ENCODE measurements at places on chromosomes 1 and 21. TPM values are rescaled to one million over a fixed set of nuclear protein-coding genes. Genes with fewer than 3 reads are reported as not detected.

DNA sequence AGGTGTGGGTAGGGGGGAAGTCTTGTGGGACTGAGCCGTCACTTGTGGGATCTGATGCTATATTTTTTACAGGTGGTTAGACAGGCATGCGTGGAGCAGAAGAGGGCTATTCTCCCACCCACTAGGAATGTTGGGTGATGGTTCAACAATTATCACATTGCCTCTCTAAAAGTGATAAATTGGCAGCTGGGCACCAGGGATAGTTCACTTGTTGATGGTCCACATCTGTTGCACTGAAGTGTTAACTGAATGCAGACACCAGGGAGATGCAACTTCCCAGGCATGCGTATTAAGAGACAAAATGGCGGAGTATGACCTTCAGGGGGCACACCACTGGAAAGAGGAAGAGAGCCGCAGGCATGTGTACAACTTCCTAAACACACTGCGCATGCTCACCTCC is 193.3 kb upstream of the TNR start:
- no peak for DNase-seq

GRCh38 chr1:218266356-218266755 is 18.7 kb upstream of the RRP15 start:
- no peak for DNase-seq

DNA sequence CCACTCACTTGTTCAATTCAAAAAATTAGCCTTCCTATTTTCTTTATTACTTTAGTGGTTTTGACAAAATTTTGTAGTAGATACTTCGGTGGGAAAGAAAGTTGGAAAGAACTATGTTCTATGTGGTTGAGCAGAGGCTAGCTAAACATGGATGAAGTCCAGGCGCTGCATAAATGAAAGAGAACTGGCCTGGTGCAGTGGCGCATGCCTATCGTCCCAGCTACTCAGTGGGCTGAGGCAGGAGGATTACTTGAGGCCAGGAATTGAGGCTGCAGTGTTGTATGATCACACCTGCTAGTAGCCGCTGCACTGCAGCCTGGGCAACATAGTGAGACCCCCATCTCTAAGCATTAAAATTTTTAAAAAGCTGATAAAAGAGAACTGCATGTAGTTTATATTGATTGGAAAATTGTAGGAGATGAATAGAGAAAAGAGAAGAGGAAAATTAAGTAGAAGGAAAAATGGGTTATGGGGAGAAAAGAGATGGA is 21.0 kb downstream of the IFNAR1 start:
- DNase-seq, result no peak

DNA sequence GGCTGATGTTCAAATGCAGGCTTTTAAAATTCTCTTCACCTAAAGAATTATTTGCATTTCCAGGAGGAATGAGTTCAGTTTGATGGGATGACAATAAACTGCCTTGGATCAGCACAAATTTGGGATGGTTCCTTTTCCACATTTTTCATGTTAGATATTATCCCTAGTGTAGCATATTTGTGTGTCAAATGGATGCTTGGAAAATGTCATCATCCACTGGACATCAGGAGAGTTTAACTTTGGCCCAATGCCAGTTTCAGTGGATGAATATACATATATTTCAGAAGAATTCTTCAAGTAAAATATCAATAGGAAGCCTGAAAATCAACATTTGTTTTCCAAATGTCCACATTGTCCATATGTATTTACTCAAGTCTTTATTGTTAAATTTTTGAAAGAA is 116.5 kb upstream of the COL24A1 start:
- DNase-seq, result no peak

- DNase-seq, result no peak
Observed at GRCh38 chr1:5485968-5486696, 506.1 kb downstream of the NPHP4 start.

- DNase-seq, result no peak
Observed at GRCh38 chr1:221716713-221717484, 25.0 kb downstream of the DUSP10 start.

DNA sequence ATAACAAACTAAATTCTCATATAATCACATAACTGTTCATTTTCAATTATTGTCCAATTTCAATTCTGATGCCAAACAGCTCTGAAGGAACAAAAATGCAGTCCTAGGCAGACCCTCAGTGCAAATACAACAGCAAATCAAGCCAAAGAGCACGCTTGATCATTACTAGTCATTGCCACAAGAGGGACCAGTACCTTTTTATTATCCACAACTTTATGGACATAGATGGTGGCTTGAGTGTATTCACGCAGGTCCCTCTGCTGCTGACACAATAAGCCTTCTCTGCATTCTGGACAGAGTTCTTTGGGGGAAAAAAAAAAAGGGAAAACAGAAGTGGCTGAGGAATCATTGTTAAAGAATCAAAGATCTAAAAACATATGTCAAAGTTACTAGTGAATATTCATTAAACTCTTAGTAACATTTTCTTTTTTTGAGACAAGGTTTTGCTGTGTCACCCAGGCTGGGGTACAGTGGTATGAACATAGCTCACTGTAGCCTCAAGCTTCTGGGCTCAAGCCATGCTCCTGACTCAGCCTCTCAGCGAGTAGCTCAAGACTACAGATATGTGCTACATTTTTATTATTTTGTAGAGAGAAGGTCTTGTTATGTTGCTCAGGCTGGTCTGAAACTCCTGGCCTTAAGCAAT is 34.3 kb upstream of the RAP1GAP start:
- no peak for DNase-seq

DNA sequence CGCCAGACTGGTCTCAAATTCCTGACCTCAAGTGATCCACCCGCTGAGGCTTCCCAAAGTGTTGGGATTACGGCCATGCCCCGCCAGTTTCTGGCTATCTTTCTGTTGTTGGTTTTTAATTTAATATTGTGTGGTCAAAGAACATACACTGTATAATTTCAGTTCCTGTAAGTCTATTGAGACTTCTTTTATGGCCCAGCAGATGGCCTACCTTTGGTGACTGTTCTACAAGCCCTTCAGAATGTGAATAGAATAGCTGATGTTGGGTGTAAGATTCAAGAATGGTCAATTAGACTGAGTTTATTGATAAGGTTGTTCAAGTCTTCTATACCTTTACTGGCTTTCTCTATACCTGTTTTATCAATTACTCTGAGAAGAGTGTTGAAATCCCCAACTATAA is 10.7 kb downstream of the HES2 start:
- DNase-seq, result no peak

DNA sequence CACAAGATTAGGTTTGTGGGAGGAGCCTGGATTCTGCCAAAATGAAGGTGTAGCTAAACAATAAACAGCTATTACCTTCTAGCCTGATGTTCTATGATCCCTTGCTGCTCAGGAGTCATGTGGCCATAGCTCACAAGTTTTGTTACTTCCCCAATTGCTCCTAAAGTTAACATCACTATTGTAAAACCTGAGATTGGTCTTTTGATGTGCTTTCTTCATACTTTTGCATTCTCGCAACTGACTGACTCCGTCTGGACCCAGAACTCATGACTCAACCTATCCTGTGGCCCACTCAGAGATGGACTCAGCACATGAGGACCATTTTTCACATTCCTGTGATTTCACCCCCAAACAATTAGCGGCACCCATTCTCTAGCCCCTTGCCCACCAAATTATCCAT is 69.1 kb downstream of the PTGS2 start:
- no peak for DNase-seq

DNA sequence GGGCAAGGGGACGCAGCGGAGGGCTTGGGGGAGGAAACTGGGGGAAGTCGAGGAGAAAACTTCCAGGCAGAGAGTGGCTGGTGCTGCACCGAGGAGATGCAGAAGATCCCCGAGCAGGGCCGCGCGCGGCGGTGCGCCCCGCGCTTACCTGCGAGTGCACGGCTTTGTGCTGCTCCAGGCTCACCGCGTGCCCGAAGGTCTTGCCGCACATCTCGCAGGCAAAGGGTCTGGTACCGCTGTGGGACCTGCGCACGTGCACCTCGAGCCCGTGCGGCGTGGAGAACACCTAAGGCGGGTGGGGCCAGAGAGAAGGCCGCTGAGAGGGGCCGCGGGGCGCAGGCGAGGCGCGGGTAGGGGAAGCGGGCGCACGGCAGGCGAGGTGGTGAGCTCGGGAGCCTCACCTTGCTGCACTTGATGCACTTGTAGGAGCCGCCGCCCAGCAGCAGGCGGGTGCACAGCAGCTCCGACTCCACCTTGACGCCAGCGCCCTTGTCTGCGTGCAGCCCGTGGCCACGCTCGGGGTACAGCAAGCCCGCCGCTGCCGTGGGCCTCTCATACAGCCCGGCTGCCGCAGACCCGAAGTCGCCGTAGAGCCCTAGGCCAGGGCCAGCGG is 6.4 kb downstream of the GFI1 start:
- no peak for DNase-seq

GRCh38 chr1:228015276-228016180 is 8.7 kb downstream of the WNT3A start:
- DNase-seq, result peak; percentile 7

GRCh38 chr1:196659471-196659870 is 7.6 kb downstream of the CFH start:
- DNase-seq, result no peak

DNA sequence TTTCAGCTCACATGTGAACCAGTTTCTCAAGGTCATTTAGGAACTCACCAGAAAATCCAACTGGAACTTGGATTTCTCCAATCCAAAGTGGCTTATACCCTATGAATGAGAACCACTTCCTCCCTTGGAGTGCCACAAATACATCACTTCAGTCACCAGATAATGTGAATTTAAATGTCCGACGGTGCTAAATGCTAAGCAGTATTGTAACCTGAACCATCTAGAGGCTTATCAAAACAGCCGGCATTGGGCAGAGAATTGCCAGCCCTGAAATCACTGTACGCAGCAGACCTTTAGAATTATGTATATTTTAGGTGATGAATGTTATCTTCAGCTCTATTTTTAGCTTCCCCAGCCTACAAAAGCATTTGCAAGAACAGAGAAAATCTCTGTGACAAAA is 76.8 kb upstream of the COX20 start:
- DNase-seq, result no peak

GRCh38 chr1:184664042-184664660 is 90.5 kb downstream of the EDEM3 start:
- peak; percentile 78 for DNase-seq

DNA sequence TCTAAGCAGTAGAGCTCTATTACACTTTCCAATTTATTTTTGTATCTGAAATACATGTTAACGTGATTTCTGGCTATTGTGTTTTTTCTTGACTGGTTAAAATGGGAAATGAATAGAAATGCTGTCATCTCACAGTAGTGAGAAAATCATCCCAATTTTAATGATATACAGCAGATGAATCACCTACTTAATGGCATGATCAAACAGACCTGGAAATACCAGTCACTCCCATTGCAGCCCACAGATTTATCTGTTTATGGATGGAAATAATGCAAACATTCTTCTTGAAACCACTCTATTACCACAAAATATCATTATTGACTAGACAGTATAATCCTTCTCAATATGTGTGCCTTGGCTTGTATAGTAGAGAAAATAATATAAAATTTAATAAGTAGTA is 497.8 kb upstream of the ADAMTS5 start:
- no peak for DNase-seq

DNA sequence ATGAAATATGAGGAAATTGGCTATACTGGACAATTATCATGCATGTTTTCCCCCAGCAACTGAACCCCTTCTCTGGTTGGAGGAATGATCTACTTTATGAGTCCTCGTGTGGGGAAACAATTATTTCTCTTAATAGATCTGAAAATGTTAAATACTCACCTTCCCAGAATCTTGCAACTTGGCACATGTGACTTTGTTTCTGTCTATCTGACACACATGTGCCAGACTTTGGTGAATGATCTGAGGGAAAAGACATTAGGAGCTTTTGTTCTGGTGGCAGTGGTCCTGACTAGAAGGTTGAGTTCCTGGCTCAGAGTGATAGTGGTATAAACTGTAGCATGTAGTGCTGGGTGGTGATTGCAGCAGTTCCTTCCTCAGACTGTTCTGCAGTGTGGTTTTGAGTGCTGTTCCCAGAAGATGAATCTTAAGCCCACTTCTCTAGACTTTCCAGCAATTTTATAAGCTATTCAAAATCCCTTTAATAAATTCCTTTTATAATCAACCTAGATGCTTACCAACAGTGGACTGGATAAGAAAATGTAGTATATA is 59.3 kb upstream of the B3GALNT2 start:
- DNase-seq, result no peak

- no peak for DNase-seq
Observed at GRCh38 chr1:242525360-242525722, 844 bp upstream of the PLD5 start.

DNA sequence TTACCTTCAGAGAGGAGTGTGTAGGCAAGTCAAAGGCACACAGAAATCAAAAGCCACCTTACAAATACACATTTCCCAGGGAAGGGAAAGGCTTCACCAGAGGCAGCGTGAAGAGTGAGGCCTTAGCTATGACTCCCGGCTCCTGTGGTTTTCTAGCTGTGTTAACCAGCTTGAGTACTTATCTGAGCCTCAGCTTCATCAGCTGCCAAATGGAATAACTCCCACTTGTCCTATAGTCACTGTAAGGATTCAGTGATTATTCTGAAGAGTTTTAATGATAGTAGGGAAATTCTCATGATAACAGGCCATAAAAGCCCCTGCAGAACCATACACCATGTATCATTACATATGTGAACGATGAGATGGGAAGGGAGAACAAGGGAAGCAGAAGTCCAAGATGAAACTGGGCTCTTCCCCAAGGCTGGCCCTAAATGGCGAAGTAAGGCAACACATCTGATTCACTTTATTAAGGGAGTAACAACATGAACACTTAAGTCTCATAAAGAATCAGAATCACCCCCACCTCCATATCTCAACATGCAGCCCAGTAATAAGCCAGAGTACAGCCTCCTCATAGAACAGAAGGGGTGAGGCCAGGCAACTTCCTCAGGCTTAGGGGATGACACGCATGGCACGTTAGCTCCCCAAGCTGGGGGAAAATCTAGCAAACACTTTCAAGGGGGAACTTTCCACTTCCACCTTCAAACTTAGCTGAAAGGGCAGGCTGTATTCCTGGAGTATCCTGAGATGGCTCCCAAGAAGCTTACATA is 63.7 kb downstream of the SLC66A1 start:
- DNase-seq, result no peak

DNA sequence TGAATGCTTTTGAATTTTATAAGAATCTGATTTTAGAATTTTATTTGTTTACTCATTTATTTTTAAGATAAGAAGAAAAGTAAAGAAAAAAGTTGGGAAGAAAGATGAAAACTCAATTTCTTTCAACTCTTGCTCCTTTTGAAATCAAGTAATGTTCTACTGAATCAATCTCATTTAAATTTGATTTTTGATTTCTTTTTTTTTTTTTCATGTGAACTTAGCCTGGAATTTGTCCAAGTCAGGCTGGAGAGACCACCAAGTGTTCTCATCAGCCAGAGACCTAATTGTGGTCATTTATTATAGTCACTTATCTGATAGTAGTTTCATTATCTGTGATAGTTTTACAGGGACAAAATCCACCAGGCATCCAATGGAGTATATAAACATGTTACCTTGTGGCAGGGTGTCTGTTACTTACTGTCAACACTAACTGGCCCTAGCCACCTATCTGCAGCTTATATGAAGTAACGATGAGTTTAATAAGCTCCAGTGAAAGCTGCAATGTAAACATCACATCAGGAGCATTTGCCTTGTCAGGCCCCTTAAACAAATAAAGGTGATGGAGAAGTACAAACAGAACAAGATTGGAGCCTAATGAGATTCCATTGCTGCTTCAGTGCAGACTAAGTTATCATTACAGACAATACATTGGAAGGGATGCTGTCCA is 39.2 kb downstream of the HLX start:
- no peak for DNase-seq

Gene LYPD8
- not detected for total RNA-seq

Gene CACYBP
- 27.8 TPM for total RNA-seq

Gene PODN
- total RNA-seq, result 3.0 TPM

Gene HFM1
- total RNA-seq, result 0.35 TPM

Gene PDE4DIP
- total RNA-seq, result 138 TPM

Gene SH3BGR
- 5.8 TPM for total RNA-seq

Gene HPCAL4
- total RNA-seq, result 0.08 TPM

Gene DNASE2B
- not detected for total RNA-seq

Gene CAMK1G
- total RNA-seq, result 0.13 TPM

Gene PRDM16
- 0.43 TPM for total RNA-seq

Measured in left lobe of liver (tissue), 2 donors.